NCI-H446 treated with DMSO at 0.1 percent for 48 hours (cell line): ENCODE measurements at places on chromosomes 3 and 15.
A peak's percentile ranks its signal among the peaks of the same experiment; 100 is the strongest.

- no peak for DNase-seq
Measured at GRCh38 chr3:50068134-50068533, 20.6 kb upstream of the RBM5 start.

DNA sequence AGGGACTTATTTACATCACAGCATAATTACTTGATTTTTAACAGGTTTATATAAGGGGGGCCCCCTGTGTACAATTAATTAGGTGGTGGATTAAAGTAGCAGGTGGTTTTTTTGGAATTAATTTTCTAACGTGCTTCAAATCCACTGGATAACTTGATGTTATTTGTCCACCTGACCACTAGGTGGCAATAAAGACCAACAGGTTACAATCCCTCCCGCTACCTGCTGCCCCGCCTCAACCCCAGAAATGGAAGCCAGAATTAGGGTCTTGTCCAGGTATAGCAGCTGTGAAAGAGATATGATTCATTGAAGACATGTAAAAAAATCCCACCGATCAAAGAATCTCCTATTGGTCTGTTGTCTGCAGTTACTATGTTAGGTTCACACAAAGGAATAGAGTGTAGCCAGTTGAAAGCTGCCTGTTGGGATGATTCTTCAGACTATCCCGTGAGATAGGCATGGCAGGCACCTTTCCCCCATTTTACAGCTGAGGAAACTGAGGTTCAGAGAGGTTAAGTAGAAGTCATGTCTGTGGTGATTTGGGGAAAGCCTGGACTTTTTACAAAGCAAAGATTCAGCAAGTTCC, 44.0 kb downstream of the MFSD1 start:
- DNase-seq: peak; percentile 4

DNA sequence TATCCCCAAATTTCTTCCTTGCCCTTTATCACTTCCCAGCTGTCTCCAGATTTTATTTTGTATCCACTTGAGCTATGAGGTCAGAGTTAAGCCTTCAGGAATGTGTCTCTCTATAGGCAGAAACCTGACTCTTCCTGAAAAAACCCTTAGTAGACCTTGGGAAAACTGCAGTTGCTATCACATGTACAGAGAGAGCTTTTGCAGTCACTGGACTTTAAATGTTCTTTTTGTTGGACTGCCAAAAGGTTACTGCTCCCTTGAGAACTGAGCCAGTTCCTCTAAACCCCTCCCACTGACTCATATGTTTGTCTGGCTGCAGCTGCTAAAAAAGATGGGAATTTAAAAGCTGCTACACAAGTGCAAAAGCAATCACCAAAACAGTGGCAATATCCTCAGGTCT, 169.1 kb upstream of the CCDC54 start:
- DNase-seq: peak; percentile 72

DNA sequence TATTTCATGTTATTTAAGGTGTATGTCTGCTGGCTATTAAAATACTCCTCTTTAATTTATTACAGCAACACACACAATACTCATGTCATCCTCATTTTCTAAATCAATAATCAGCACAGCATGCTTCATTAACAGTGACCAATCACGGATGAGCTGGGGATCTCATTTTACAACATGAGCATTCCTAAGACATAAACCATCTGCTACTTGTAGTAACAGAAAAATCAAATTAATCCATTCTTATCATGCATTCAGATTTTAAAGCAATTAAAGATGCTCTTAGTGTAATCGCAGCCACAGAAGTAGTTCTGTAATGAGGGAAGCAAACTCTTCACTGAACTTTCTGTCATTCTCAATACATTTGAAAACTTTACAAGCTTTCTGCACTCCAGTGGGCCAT, 191.1 kb downstream of the TBC1D5 start:
- peak; percentile 12 for DNase-seq

DNA sequence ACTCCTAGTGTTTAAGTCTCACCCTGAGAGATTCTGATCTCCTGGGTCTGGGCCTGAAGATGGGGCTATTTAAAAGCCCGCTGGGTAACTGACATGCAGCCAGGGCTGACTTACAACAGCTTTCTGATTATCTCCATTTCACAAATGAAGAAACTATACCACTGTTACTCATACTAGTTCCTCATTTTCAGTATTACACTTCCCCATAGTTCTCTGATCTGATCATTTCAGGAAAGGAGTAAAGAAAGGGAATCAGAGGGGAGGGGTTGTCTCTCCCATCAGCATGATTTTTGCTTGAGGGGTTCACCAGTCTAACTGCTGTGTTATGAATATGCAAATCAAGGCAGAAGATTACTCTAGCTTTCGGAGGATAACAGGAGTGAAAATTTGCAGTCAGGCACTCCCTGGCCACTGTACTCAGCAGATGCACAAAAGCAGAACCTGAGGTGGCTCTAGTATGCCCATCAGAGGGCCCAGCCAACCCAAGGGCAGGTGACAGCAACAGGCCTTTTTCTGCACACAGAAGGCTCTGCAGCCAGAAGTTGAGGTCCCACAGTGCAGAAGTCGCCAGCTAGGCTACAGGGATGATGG, 59.4 kb downstream of the DAPK2 start:
- DNase-seq: no peak

- peak; percentile 36 for DNase-seq
Measured at GRCh38 chr3:173945170-173945569, 547.6 kb downstream of the NLGN1 start.

GRCh38 chr3:26106228-26106627, 316.3 kb downstream of the OXSM start:
- DNase-seq: no peak

DNA sequence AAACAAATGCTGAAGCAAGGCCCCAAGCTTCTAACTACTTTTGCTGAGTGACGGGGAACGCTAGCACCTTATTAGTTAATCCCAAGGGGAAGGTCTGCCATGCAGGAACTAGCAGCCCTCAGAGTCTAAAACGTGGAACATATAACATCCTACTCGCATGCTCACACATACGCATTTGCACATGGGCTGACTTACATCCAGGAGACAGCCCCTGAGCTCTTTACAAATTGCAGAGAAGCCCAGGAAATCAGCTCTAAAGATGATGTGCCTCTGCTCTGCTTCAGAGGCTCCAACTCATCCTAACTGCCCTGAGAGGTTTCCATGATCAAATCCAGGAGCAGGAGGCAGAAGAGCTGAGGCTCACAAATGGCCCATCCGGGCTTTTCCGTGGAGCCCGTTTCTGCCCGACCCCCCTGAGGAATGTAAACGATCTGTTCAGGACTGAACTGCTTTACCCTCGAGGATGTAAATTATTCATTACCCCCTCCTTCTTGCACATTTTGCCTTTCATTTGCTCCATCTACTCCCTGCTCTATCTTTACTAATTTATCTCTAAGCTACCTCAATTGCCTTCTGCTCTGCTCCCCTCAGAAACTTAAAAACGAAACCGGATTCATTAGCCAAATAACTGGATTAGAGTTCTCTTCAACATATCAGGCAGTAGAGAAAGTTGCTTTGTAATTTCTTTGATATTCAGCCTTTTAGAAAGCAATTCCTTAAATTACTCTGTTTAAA, 141.9 kb upstream of the CCDC54 start:
- no peak for DNase-seq

DNA sequence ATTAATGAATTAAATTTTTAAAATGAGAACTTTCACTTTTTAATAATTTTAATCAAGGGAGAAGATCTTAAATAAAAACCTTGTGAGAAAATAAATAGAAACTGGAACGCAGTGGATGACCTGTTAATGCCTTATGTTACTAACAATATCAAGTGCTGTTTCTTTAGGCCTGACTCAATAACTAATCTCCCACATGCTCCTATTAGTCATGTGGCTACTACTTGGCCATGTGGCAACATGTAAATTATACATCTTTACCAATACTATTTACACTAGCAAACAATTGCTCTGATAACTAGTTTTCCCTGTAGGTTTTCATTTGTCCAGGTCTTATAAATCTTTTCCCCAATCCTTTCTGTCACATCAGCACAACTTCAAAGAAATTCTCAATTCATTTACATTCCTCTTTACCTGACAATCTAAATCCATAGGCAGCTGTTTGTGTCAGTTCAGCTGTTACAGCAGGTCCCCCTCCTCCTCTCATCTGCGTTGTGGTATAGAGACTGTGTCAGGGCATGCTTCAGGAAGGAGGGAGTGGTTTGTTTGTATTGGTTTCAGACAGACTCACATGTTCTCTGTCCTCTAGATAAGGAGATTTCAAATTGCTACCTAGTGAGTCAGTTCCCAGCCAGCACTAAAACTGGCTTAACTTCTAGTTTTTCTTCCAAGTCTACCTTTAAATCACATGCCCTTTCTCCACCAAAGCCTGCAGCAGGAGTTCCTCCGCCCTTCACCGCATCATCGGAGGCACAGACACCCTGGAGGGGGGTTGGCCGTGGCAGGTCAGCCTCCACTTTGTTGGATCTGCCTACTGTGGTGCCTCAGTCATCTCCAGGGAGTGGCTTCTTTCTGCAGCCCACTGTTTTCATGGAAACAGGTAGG, 11.3 kb upstream of the C3orf52 start:
- no peak for DNase-seq

DNA sequence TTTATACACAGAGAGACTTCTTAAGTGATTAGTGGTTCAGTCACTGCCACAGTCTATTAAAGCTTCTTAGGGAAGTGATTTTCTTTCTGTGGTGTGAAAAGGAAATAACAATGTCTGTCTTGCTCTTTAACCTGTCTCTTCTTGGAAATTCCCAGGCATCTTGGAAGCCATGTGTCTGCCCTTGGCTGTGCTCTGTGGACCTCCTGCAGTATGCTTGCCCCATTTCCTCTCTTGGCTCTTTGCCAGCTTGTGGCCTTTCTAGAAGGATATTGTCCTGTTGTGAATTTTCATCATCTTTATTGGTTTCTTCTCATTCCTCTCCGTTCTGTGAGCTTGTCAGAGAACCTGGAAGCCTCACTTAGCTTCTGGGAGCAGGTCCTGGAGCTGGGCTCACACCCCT, 338.4 kb upstream of the C2CD4B start:
- no peak for DNase-seq

DNA sequence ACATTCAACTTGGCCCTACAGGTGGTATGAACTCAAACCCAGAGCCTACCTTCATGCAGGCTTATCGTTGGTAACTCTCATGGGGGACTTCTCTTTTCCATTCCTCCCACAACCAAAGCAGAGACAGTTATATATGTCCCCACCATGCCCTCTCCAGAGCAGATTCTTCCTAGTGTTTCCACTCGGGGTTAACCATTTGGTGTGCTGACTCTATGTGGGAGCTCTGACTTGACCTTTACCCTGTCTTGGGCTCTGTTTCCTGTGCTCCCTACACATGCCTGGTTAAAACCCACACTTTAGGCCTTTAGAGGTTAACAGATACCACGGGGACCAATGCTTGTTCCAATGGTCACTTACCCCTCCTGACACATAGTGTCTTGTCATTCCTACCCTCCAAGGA, 80.7 kb downstream of the FSIP1 start:
- DNase-seq: no peak
